ENCODE measurements at places on chromosomes 1 and 21.

DNA sequence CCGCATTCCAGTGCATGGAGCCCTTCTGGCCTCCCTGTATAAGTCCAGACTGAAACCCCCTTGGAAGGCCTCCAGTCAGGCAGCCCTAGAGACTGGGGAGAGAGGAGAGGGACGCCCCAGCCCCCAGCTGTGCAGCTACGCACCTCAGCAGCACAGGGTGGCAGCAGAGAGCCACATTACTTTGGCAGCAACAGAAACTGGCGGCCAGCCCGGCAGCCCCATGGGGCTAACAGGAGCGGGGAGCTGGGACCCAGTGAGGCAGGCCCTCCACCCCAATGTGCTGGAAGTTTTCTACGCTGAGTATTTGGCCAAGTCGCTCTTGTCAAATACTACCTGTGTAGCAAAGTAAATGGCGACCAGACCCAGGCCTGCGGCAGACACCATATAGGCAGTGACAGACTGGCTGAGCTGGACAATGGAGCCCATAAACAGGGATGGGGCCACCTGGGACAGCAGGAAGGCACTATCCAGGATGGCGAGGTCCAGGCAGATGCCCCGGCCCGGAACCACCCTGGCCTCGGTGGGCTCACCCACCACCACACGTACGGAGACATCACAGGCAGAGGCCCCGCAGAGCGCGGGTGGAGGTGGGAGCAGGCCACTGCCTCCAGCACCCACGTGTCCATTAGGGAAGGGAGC lies 21.2 kb downstream of the SLC45A3 start:
- peak; percentile 77 for DNase-seq

GRCh38 chr21:27721675-27722074 lies 754.8 kb upstream of the ADAMTS5 start:
- DNase-seq: no peak

DNA sequence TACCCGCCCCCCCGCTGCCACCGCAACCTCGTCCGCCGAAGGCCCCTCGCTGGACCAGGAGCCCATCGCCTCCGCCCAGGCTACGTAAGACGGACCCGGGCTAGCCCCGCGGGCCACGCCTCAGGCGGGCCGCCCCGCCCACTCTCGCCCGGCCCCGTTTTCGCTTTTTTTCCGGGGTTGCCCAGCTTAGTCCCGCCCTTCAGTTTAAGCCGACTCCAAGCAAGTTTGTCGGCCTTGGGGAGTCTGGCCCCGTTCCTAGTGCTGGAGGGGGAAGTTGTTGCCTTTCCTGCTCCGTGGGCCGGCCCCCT lies 3.0 kb downstream of the RUSC1 start:
- DNase-seq: peak; percentile 91

- DNase-seq: no peak
Measured at GRCh38 chr1:107532318-107532717, 391.5 kb downstream of the NTNG1 start.

GRCh38 chr21:29145354-29145782 lies 14.9 kb downstream of the MAP3K7CL start:
- DNase-seq: peak; percentile 7

DNA sequence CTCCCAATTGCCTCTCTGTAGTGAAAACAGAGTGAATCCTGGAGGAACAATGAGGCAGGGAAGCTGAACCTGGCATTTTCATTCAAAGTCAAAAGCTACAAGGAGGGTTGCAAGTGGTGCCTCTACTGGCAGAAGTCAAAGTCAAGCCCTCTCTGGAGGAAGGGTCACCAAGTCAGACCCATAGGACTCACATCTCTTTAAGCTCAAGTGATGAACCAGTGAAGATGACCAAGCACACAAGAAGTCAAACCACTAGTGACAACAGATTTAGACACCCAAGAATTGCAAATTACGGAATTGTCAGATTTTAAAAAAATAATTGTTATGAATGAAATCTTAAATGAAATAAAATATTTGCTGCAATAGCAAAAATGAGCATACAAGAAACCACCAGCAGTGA lies 81.1 kb upstream of the ATP1B1 start:
- no peak for DNase-seq

GRCh38 chr21:38333301-38334272 lies 76.8 kb downstream of the KCNJ15 start:
- DNase-seq: no peak

DNA sequence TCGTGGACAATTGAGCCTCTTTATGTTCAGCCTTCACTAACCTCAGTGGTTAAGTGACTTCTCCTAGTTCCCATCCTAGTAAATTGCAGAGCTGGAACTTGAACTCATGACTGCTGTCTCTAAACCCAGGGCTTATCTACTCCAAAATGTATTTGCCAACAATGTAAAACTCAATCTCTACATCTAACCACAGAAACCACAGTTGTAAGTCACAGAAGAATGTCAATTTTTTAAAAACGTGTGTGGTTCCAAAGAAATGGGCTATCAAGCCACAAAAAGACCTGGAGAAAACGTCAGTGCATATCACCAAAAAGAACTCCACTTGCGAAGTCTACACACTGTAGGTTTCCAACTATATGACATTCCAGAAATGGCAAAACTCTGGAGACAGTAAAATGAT lies 172.6 kb upstream of the HMCN1 start:
- no peak for DNase-seq

DNA sequence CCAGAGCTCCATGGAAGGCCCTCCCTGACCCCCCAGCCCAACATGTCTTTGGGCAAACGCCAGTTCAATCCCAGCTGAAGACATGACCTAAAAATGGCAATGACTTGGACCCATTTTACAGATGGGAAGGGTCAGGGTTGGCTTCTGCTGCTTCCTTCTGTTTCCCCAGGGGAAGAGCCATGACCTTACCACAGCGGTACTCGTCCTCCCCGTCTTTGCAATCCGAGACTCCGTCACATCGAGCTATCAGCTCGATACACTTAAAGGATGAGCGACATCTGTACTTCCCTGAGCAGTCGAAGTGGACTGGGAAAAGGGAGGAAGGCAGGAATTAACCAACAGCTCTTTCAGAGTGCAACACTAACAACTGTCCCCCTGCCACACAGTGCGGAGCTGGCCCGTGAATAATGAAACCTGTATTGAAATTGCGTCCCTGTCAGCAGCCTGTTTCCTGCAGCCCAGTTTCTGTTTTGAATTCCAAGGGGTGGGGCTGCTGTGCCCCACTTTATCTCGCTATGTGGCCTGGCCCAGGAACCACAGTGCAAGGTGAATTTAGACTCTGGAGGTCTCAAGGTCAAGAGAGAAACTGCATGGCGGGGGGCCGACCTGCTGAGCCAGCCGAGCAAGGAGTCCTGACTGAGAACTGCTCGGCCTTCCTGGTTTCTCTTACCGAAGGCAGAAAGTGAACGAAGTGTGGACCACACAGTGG lies 7.0 kb downstream of the TMPRSS3 start:
- DNase-seq: no peak

DNA sequence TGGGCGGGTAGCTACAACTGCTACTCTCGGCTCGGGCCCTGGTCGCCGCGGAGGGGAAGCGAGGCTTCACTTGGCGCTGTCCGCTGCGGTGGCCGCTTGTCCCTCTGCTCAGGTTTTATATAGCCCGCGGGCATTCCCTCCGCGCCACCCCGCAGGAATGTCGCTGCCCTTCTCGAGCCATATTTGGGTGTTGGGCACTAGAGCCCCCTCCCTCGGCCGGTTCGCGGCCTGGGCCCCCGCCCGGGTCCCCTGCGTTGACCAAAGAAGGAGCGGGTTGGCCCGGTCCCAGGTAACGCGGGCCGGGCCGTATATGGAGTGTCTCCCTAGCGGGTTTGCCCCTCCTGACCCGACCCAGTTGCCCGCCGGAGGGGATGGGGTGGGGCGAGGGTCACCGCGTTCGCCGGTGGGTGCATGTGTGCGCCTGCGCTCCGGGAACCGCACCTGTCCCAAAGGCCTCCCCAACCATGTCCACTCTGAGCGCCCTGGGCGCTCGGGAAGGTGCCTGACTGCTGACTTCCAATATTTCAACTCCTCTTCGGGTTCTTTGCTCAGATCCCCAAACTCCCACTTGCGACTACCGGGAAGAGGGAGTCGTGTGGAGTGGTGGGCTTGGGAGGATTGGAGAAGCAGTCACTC lies at the start of gene ACTA1:
TSS of gene ACTA1 (minus strand) at position 90 of the 636 bp plus-strand sequence. CDS start 979 bp downstream, outside the sequence.
- no peak for DNase-seq

DNA sequence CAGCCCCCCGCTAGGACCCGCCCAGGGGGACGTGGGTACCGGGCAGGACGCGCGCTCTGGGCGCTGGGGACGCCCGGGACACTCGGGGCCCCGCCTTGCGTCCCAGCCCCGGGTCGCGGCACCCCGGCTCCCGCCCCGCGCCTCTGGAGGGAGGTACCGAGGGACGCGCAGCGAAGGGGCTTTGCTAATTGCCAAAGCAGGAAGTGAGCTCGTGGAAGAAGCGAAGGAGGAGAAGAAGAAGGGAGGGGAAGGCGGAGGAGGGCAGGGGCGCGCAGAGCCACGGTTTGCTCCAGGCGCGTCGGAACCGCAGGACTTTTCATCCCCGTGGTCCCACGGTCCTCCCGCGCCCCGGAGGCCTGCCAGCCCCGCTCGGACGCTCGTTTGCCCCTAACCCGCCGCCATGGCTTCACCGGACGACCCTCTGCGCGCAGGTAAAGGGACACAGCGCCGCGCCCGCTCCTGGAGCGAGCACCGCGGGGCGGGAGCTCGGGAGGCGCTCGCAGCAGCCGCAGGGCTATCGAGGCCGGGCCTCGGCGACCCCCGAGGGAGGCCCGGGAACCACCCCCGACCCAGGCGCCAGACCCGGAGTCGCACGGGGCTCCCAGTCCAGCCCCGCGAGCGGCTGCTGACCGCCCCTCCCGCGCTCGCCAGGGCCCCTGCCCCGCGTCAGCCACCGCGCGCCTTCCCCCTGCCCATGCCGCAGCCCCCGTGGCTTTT lies 1.3 kb downstream of the EDARADD start:
- DNase-seq: no peak

DNA sequence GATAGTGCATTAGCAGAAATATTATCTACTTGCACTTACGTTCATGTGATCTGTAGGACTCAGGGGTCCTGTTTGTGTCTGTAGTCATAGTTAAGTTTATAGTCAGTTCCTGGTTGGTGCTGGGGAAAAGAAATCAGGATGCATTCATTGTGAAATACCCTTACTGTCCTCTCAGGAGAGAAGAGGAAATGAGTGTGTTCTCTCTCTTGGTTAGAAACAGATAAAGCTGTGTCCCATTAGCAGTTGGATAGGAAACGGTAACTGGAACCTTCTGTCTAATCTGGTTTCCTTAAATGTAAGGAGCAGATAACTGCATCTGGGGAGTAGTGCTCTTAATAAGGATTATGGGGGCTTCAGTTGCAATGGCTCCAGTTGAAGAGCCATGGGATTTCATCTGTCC lies 8.9 kb downstream of the SDCCAG8 start:
- peak; percentile 78 for DNase-seq

DNA sequence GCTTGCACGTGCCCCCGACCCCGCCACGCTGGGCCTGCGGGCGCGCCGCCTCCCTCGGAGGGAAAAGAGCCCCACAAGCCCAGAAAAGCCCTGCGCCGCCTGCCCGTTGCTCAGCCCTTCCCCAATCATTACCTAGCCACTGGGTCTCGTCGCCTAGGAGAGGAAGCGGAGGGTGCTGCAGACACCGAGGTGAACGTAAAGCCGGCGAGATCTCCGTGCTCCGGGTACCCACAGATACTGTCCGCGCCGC lies at the start of gene ENO1:
TSS of gene ENO1 (minus strand) at position 239 of the 250 bp plus-strand sequence. CDS start 3,778 bp downstream, outside the sequence.
- no peak for DNase-seq

- DNase-seq: peak; percentile 91
Measured at GRCh38 chr1:31548907-31549808, 27.2 kb upstream of the TINAGL1 start.

DNA sequence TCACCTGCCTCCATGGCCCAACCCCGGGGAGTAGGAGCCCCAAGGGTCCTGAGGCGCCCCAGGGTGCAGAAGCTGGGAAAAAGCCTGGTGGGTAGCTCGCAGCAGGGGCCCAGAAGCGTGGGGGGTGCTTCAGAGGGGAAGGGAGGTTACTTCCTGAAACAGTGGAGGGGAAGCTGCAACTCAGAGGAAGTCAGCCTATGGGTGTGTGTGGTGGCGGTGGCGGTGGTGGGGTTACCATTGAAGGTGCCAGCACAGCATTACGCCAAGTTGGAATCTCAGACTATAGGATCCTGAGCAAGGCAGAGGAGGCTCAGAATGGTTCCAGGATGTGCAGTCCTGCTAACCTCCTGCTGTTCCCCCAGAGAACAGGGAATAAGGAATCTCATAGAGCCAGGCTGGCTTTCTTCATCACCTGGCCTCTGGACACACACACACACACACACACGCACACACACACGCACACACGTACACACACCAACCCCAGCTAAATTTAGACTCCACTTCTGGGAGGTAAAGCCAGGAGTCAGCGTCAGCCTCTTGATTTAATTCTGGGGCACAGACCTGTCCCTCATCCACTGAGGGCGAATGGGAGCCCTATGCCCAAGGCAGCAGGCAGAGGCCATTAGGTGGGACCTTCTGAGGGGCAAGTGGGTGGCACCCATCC lies 1.3 kb downstream of the DENND4B start:
- peak; percentile 92 for DNase-seq

DNA sequence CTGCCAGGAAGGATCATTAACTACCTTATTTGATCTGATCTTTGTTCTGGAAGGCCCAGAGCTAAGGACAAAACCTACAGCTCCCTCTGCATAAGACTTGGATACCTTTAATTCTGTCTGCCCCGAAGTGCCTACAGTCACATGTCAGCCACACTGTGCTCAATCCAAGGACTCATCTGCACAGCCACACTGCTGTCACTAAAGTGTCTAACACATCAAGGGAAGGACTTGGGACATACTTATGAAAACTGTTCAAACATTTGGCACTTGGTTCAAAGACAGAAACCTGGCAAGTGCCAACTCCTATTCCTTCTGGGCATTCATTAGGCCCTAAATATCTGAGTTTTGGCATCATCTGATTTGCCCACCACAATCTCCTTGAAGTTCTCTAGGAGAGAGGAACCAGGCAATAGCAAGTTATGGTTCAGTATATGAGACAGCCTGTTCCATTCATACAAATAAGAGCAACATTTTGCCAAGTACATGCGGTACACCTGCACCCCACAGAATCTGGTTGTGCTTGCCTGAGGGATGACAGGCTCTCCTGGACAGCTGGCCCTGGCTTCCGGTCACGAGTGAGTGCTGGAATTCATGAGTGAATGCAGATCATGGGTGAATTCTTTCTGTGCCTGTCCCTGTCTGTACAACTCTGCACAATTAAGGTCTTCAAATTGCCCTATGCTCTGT lies 105.9 kb downstream of the KCNK1 start:
- DNase-seq: no peak

DNA sequence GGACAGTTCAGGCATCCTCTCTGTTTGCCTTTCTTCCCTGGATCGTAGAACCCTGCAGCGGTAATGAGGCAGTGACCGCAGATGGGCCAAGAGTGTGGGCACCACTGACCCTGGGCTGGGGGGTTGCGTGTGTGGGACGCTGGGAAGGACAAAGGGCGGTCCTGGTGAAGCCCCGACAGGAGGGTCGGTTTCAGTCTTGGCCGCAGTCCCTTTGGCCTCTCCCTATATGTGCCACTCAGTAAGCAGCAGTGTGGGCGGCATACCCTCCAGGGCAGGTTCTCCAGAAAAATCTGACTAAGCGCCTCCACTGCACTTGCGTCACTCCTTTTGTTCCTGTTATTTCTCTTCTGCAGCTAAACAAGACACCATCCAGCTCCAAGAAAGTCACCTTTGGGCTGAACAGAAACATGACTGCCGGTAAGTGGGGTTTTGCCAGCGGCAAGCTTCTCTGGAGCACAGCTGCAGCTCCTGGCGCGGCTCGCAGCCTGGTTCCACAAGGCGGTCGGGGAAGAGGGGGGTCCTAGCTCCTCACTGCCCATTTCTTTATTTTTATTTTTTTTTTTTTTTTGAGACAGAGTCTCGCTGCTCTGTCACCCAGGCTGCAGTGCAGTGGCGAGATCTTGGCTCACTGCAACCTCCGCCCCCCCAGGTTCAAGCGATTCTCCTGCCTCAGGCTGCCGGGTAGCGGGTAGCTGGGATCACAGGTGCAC lies 27.7 kb upstream of the PDXK start:
- peak; percentile 82 for DNase-seq
